ENCODE measurements at places on chromosomes 5 and 9. TPM values are rescaled to one million over a fixed set of nuclear protein-coding genes. Genes with fewer than 3 reads are reported as not detected.

DNA sequence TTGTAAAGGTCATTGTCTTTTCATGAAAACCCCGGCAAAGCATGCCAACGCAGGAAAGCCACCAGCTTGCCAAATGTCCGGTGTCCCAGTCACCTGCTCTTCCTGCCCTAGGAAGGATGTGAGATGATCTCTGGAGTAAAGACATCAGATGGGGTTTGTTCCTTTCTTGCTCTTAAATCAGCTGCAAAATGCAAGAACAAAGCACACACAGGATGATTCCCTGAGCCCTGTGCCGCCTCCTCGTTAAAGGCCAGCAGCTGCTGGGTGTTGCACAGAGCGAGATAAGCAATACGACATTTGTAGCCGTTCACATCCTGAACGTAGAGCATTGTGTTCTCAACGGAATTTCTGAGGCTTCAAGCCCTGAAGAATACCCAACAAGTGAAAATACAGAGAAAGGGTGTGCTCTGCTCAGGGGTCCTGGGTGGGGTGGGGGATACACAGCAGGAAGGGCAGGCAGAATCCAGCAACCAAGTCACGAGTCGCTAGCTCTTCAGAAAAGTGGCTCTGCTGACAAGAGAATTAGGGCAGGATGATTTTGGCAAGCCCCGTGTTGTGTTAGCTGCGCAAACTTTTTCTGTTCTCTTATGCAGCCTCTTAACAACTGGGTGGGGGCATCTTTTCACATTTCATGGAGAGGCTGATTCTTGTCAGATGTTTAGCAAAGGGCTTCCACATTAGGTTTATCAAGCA is 229.2 kb upstream of the MAP3K1 start:
- DNase-seq, result peak; percentile 54

Gene OLFM1
- 32.1 TPM for total RNA-seq

DNA sequence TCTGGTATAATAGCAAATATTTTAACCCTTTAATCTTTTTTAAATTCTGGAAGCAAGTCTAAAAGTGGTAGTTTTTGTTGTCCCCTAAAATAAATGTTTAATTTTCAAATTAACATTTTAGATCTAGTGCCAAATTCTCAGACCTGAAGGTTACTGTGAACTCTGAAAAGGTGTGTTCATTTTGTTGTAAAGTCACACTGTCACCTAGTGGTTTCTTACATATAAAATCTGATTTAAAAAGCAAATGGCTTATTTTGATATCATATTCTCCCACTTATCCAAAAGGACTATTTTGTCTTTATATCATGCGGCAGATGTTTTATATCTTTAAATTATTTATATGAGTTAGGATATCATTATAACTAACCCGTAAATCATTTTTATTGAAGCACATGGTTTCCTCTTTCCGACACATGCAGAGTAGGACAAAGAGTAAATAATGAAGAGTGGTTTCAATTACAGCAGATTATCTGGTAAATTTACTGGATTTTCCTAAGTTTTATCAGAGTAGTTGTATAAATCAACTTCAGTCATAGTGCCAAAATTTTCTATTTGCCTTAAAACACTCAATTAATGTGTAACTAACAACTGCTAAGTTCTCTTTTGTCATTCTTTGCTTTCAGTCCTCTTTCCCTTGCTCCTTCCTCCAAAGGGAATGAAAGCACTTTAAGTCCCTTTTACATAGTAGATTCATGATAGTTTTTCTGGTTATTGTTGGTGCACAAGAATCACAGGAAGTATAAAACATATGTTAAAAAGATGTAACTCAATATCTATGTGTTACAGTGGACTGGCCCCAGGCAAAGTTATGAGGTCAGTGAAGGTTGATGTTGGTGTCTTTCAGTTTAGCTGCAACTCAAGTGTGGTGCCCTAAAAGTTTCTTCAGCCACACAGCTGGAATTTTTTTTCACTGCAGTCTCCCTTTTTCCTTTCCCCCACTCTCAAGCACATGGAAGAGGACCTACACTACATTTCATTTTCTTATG is 189.6 kb downstream of the COX7C start:
- DNase-seq, result no peak

- no peak for DNase-seq
Observed at GRCh38 chr9:16996901-16997491, 126.5 kb upstream of the BNC2 start.

GRCh38 chr5:122492675-122493074 is 180.6 kb downstream of the SNCAIP start:
- DNase-seq, result no peak

DNA sequence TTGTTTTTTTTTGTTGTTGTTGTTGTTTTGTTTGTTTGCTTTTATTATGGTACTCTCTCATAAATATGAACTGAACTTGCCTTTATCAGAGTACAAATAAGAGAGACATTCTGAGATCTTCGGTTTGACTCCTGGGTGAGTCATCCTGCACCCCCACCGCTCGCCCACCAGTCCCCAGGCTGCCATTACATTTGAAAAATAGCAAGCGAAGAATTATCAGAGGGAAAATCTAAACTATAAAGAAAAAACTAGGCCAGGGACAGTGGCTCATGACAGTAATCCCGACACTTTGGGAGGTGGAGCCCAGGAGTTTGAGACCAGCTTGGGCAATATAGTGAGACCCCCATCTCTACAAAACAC is 122.1 kb upstream of the MAP3K1 start:
- no peak for DNase-seq

GRCh38 chr9:90420768-90421513 is 221.7 kb downstream of the DIRAS2 start:
- no peak for DNase-seq

- no peak for DNase-seq
Observed at GRCh38 chr5:79330071-79330470, 94.1 kb downstream of the JMY start.

Gene MAP1B
- total RNA-seq, result 37.7 TPM

- DNase-seq, result no peak
Observed at GRCh38 chr9:15842051-15842450, 289.2 kb downstream of the CCDC171 start.

DNA sequence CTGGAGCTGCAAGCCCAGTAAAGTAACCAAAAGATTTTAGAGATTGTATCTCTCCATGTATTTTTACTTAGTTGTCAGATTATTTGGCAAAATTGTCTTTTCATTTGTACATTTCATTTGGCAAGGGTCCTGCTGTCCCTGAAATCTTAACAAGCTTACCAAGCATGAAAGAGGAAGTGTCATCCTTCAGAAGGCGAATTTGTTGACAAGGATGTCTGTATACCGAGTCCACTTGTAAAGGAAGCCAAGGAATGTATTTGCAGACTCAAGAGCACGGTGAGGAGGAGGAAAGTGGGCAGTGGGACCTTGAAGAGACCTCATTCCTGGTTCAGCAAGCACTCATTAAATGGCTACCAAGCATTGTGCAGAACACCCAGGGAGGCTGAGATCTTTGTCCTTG is 7.5 kb upstream of the OTULINL start:
- DNase-seq, result no peak

DNA sequence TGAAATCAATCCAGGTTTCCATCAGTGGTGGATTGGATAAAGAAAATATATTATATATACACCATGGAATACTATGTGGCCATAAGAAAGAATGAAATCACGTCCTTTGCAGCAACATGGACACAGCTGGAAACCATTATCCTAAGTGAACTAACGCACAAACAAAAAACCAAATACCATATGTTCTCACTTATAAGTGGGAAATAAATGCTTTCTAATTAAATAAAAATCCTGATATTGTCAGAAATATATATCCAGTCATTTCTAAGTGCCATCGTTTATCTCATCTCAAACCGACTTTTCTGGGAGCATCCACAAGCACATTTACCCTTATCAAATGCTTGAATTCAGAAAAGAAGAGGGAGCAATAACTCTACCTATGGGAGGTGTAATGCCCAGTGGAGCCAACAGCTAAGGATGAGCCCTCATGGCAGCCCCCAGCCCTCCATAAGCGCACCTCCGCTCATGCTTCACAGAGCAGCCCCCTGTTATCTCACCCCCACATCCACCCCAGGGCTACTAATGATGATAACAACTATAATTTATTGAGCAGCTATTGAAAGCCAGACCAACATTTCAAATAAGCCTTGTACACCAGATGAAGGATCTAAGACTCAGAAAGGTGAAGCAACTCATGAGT is 101.7 kb upstream of the SPOCK1 start:
- DNase-seq, result no peak

- DNase-seq, result no peak
Observed at GRCh38 chr5:15388866-15389265, 111.1 kb upstream of the FBXL7 start.

- no peak for DNase-seq
Observed at GRCh38 chr5:132301344-132302271, 7.4 kb downstream of the SLC22A4 start.

Gene HSD17B3
- not detected for total RNA-seq

DNA sequence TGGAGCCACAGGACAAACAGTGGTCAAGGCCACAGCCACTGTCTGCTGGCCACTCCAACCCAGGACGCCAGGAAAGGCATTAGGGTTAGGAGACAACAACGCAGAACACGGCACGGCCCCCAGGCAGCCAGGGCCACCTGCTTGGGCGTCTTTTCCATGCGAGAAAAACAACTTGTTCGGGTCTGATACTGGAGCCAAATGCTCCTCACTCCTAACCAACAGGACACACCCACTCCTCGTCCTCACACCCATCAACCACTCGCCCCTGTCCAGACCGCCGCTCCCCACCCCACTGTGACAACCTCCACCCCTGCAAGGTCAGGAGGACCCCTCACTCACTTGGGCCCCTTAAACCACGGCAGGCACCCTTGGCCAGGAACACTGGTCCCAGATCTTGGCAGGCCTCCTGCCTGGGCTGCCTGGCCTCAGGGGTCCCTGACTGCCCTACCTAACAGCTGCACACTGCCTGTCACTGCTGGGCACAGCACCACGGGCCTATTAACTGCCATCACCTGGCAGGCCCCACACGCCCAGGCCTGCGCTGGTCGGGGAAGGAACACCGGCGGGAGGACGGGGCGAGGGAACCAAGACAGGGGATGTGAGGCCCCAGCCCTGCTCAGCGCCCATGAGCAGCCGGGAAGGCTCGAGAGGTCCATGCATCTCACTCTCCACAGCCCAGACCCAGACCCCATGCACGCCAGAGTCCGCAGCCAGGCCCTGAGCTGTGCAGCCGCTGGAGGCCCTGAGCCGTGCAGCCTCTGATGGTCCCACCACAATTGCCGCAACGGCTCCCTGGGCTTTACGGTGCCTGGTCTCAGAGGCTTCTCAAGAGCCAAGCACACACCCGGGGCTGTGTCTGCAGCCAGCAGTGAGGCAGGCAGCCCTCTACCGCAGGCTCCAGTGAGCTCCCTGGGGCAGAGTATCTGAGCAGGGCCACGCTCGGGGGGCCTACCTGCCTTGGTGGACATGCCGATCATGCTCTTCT is 13.8 kb downstream of the CLPTM1L start:
- DNase-seq, result no peak

Gene KLHL9
- total RNA-seq, result 29.7 TPM

DNA sequence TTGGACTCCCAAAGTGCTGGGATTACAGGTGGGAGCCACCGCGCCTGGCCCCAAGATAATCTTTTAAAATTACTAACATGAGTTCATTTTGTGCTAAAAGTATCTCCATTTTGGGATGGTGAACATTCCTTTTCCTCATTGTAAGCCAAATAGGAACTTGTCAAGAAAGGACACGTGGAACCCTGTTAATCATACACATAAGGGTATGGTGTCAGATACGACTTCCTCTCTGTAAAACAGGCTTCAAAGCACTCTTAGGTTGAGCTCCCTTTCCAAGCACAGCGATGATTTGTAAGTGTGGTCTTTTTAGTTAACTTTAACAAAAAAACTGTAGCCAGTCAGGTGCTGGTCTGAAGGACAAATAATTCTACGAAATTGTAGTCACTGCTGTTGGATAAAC is 132.7 kb downstream of the UNC13B start:
- no peak for DNase-seq

DNA sequence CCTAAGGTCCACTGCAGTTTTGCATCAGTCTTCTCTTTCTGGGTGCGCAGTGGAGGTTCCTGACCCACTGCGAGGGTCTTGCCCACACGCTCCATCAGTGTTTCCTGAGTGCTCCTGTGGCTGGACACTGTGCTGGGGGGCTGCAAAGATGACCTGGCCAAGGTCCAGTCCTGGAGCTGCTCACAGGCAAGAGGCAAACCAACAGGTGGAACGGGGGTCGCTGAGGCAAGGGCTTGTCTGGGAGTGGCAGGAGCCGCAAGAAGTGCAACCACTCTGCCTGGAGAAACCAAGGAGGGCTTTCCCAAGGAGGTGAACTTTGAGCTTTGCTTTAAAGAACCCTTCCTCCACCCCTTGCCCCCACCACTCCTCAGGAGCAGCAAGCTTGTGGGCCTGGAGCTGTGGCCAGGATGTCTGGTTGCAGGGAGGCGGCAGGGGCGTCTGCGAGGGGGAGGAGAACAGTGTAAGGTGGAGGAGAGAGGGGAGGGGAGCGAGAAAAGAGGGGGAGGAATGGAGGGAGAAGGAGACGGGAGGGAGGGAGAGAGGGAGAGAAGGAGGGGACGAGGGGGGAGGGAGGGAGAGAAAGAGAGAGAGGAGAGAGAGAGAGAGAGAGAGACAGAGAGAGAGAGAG is 444 bp upstream of the CPLX2 start:
- no peak for DNase-seq

Gene CTSV
- total RNA-seq, result 6.4 TPM

DNA sequence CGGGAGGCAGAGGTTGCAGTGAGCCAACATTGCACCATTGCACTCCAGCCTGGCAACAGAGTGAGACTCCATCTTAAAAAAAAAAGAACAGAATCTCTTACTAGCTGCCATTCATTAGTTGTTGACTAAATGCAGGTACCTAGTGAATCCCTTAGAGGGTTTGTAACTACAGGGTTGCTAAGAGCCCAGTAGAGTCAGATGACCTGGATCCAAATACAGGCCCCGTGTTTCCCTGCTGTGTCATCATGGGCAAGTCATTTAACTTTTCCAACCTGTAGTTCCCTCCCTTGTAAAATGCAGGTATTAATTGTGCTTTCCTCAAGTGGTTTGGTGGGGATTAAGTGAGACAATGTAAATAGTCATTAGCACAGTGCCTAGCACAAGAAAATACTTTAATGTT is 32.8 kb downstream of the PLAC8L1 start:
- no peak for DNase-seq

GRCh38 chr5:80904533-80905187 is 55.5 kb upstream of the RASGRF2 start:
- no peak for DNase-seq

GRCh38 chr9:128103589-128103962 is 24.0 kb downstream of the PTGES2 start:
- no peak for DNase-seq

All from ovary (tissue), 10 donors.